CD8-positive, alpha-beta memory T cell (primary cell): ENCODE measurements at places on chromosomes 2 and 18. TPM values are rescaled to one million over a fixed set of nuclear protein-coding genes. Genes with fewer than 3 reads are reported as not detected.
A peak's percentile ranks its signal among the peaks of the same experiment; 100 is the strongest.

The AQP12B gene
- polyA plus RNA-seq: not detected

GRCh38 chr18:54229421-54230059, 5.1 kb upstream of the MBD2 start:
- peaks cover 5% of the 10 kb centered on the region for H3K4me1 ChIP-seq
- H3K27me3 ChIP-seq: no peaks in the 10 kb centered on the region
- no peak overlapping the region for H3K4me3 ChIP-seq
- no peak for DNase-seq

GRCh38 chr2:39383146-39383545, 53.9 kb downstream of the MAP4K3 start:
- no peak overlapping the region for H3K27ac ChIP-seq
- H3K36me3 ChIP-seq: no peaks in the 10 kb centered on the region
- no peak overlapping the region for H3K4me3 ChIP-seq
- H3K27me3 ChIP-seq: no peaks in the 10 kb centered on the region
- H3K4me1 ChIP-seq: no peaks in the 10 kb centered on the region
- DNase-seq: no peak

The HJURP gene
- not detected for polyA plus RNA-seq

- peak; percentile 67 for DNase-seq
- H3K4me1 ChIP-seq: peaks cover 21% of the 10 kb centered on the region
- H3K27ac ChIP-seq: no peak overlapping the region
- H3K27me3 ChIP-seq: no peaks in the 10 kb centered on the region
Measured at GRCh38 chr2:230877759-230878598, 13.2 kb downstream of the ITM2C start.
